ENCODE measurements at places on chromosomes 13 and 19.
A peak's percentile ranks its signal among the peaks of the same experiment; 100 is the strongest.

GRCh38 chr19:37953171-37953917 lies 46.3 kb downstream of the SIPA1L3 start:
- DNase-seq = no peak
- H3K4me1 ChIP-seq = peaks cover 22% of the 10 kb centered on the region

DNA sequence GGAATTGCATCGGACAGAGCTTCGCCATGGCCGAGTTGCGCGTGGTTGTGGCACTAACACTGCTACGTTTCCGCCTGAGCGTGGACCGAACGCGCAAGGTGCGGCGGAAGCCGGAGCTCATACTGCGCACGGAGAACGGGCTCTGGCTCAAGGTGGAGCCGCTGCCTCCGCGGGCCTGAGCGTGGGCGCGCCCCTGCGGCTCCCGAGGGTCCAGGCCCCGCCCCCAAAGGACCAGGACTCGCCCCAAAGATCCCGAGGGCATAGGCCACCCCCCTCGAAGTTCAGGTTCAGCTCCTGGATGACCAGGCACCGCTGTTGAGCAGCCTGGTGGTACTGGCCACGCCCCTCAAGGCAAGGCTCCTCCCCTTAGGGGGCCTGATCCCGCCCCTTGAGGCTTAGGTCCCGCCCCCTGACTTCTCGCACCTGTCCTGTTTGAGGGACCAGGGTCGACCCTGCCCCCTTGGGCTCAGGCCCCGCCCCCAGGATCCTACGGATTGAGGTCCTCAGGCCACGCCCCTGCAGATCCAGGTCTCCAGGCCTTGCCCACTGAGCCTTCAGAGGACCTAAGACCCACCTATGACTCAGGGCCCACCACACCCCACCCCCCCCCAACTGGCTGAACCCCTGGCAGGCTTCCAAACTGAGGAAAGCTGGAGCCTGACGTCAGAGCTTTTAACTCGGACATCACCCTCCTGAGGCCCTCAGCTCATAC lies 43.1 kb downstream of the CYP4F22 start:
- H3K36me3 ChIP-seq = no peaks in the 10 kb centered on the region
- no peak overlapping the region for H3K27ac ChIP-seq
- DNase-seq = no peak
- H3K27me3 ChIP-seq = peaks cover 26% of the 10 kb centered on the region
- H3K4me1 ChIP-seq = peaks cover 4% of the 10 kb centered on the region

GRCh38 chr19:29858621-29859020 lies 46.8 kb downstream of the CCNE1 start:
- H3K27ac ChIP-seq = no peak overlapping the region
- H3K27me3 ChIP-seq = peaks cover 17% of the 10 kb centered on the region
- H3K36me3 ChIP-seq = no peaks in the 10 kb centered on the region
- H3K4me1 ChIP-seq = no peaks in the 10 kb centered on the region

GRCh38 chr19:52536448-52536800 lies 9.0 kb downstream of the ZNF808 start:
- H3K27ac ChIP-seq = peak overlapping the region; percentile 89
- peak overlapping the region; percentile 93 for H3K4me3 ChIP-seq
- H3K4me1 ChIP-seq = peaks cover 8% of the 10 kb centered on the region
- H3K36me3 ChIP-seq = peaks cover 17% of the 10 kb centered on the region

- DNase-seq = no peak
- H3K27ac ChIP-seq = no peak overlapping the region
- H3K27me3 ChIP-seq = peaks cover 6% of the 10 kb centered on the region
Observed at GRCh38 chr13:27183561-27184147, 12.0 kb upstream of the USP12 start.

GRCh38 chr13:34435338-34435737 lies 506.7 kb upstream of the NBEA start:
- H3K4me3 ChIP-seq = no peak overlapping the region
- H3K27ac ChIP-seq = no peak overlapping the region

GRCh38 chr19:45322311-45322710 lies 364 bp downstream of the CKM start:
- H3K27me3 ChIP-seq = peaks cover 19% of the 10 kb centered on the region
- H3K4me1 ChIP-seq = peaks cover 16% of the 10 kb centered on the region
- no peaks in the 10 kb centered on the region for H3K36me3 ChIP-seq
- H3K4me3 ChIP-seq = no peak overlapping the region
- DNase-seq = no peak

DNA sequence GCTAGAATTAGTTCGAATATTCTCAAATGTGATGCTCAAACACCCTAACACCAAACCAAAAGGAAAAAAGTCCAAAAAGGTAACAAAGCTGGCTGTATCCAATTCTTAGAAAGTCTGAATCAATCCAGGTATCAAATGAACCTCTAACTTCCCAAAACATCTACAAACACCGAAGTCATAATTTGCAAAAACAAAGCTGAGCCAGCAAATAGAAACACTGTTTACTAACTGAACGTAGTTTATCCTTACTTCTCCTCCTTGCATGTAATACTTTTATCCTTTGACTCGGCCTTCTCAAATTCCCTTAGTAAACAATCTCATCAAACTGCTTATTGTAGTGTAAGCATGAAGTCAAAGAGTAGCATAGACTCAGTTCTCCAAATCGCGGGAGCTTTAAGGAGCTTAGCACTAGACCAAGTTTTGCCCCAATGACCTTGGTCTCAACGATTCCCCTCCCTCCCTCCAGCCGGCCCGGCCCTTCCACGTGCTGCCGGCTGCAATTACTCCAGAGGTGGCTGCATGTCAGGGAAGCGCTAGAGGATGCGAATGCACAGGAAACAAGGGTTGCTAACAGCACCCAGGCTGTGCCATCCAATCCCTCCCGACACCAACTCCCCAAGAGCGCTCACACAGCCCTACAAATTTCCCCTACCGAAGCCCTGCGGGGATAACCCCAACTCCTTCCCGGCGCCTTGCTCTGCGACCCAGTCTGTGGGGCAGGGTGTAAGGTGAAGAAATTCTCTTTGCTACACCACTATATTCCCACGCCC lies 693 bp downstream of the XPO4 start:
- DNase-seq = no peak
- H3K4me1 ChIP-seq = peaks cover 13% of the 10 kb centered on the region
- H3K27ac ChIP-seq = peak overlapping the region; percentile 92
- H3K36me3 ChIP-seq = peaks cover 3% of the 10 kb centered on the region
- peak overlapping the region; percentile 94 for H3K4me3 ChIP-seq
- H3K27me3 ChIP-seq = no peaks in the 10 kb centered on the region

GRCh38 chr19:33268162-33268991 lies 34.0 kb downstream of the CEBPA start:
- H3K36me3 ChIP-seq = no peaks in the 10 kb centered on the region
- no peak overlapping the region for H3K27ac ChIP-seq
- no peak for DNase-seq
- H3K27me3 ChIP-seq = no peaks in the 10 kb centered on the region
- no peak overlapping the region for H3K4me3 ChIP-seq
- H3K4me1 ChIP-seq = peaks cover 6% of the 10 kb centered on the region

DNA sequence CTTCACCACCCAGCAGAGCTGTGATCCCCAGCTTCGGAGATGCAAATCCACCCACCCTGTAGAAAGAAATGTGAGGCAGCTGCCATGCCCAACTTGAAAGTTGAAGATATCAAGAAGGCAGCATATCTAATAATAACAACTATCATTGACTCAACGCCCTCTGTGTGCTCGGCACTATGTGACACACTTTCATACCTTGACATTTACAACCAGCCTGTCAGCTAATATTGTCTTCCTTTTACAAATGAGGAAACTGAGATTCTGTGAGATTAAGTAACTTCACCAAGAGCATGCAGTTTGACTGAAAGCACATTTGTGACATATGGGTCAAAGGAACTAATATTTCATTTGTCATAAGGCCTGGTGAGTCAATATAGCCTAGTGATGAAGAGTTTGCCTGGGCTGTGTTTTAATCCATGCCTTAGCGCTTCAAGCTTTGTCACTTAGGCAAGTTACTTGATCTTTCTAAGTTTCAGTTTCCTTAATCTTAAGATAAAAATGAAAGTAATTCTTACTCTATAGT lies 137.0 kb downstream of the FLT1 start:
- H3K4me1 ChIP-seq = peaks cover 10% of the 10 kb centered on the region
- H3K27me3 ChIP-seq = no peaks in the 10 kb centered on the region
- no peak overlapping the region for H3K4me3 ChIP-seq
- no peak overlapping the region for H3K27ac ChIP-seq
- no peak for DNase-seq
- H3K36me3 ChIP-seq = no peaks in the 10 kb centered on the region

- H3K27me3 ChIP-seq = peaks cover 41% of the 10 kb centered on the region
- H3K27ac ChIP-seq = no peak overlapping the region
- H3K4me1 ChIP-seq = peaks cover 14% of the 10 kb centered on the region
- H3K36me3 ChIP-seq = no peaks in the 10 kb centered on the region
Observed at GRCh38 chr19:18596752-18597157, 8.2 kb downstream of the REX1BD start.

DNA sequence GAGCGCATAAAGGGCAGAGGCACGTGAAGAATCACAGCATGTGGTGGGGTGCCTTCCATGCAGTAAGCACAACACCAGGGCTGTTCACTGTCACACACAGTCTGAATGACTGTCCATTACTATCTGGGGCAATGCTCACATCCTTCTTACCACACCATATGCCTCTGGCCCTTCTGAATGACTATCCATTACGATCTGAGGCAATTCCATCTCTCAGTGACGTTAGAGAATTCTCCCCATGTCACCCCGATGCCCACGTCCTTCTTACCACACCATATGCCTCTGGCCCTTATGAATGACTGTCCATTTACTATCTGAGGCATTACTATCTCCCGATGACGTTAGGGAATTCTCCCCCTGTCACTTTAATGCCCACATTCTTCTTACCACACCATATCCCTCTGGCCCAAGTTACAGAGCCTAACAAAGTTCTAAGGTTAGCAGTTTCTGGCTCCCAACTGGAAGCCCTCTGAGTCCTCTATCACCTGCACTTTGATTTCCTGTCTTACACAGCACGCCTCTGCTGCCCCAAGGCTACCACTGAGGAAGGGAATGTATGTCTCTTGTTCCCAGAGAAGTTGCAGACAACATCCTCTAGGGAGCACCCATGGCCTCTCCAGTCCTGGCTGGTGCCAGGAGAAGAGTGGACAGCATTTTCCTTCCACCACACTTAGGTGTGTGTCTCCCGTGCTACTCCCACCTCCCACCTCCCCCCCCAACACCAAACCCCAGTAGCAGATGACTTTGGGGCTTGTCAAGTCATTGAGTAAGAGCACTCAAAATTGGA lies 154.8 kb downstream of the COG6 start:
- H3K4me1 ChIP-seq = no peaks in the 10 kb centered on the region
- no peak for DNase-seq
- H3K4me3 ChIP-seq = no peak overlapping the region
- peaks cover 6% of the 10 kb centered on the region for H3K27me3 ChIP-seq
- no peak overlapping the region for H3K27ac ChIP-seq

DNA sequence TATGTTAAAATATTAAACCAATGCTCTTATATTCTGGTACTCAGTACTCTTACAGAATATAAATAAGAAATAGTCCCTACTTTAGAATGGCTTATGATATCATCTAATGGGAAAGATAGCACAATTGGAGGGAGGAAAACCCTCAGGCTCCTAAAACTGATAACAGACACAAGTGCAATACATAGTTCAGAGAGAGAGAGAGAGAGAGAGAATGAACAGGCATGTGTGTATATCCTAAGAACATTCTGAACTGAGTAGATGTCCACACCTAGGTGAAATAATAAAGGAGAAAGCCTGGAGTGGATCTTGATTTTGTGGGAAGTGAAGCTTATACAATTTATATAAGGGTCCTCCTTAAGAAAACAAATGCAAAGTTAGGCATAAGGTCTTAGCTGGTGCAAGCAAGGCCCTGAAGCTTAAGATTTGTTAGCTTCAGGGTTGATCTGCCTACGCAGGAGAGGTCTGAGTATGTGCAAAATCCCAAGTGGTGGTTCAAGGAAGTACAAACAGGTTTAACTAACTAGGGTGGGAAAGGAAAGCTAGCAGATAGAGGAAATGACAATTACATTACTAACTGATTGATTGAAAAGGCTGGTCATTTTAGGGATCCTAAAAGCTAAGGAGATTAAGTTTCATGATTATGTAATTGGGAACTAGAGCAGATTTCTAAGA lies 53.3 kb downstream of the SOX21 start:
- H3K4me1 ChIP-seq = peaks cover 27% of the 10 kb centered on the region
- peaks cover 41% of the 10 kb centered on the region for H3K27me3 ChIP-seq
- no peak overlapping the region for H3K27ac ChIP-seq
- no peaks in the 10 kb centered on the region for H3K36me3 ChIP-seq
- no peak overlapping the region for H3K4me3 ChIP-seq

GRCh38 chr13:31670831-31671617 lies 68.3 kb upstream of the RXFP2 start:
- no peaks in the 10 kb centered on the region for H3K4me1 ChIP-seq
- H3K36me3 ChIP-seq = peaks cover 4% of the 10 kb centered on the region

GRCh38 chr19:5106191-5106726 lies 137.3 kb downstream of the KDM4B start:
- peak overlapping the region; percentile 40 for H3K27ac ChIP-seq
- H3K4me1 ChIP-seq = no peaks in the 10 kb centered on the region
- H3K27me3 ChIP-seq = no peaks in the 10 kb centered on the region

DNA sequence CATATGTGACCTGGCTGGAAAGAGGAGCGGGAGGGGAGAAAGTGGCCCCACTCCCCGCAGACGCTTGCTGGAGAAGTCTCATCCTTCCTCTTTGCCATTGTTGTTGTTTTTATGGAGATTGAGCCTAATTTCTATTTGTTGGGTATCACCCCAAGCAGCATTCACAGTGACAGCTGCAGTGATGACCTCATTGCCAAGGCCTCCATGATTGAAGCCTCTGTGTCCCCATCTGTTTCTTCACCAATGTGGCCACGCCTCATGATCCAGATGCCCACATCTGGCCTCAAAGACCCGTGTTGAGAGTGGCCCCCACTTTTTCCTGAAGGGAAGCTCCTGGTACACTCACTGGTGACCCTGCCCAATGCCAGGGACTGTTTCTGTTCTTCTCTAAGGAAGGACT lies 154.2 kb downstream of the SLC7A1 start:
- no peak for DNase-seq
- H3K36me3 ChIP-seq = no peaks in the 10 kb centered on the region
- H3K27ac ChIP-seq = no peak overlapping the region
- peaks cover 4% of the 10 kb centered on the region for H3K4me1 ChIP-seq

GRCh38 chr19:40134866-40135265 lies 44.1 kb upstream of the ZNF780A start:
- no peak overlapping the region for H3K27ac ChIP-seq
- DNase-seq = no peak
- H3K36me3 ChIP-seq = no peaks in the 10 kb centered on the region
- H3K4me3 ChIP-seq = no peak overlapping the region
- H3K27me3 ChIP-seq = peaks cover 64% of the 10 kb centered on the region
- H3K4me1 ChIP-seq = no peaks in the 10 kb centered on the region

DNA sequence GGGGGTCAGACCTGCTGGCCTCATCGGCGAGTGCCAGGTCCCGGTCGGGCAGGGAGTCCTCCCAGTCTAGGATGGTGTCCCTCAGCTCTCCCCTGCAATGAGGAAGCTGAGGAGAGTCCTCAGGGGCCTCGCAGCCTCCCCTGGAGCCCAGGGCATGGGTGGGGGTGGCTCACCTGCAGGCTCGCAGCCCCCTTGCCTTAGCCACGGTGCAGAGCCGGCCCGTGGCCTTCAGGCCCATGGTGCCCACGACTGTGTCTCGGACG lies 6.8 kb downstream of the SIRT6 start:
- H3K4me3 ChIP-seq = no peak overlapping the region
- H3K36me3 ChIP-seq = no peaks in the 10 kb centered on the region
- no peak overlapping the region for H3K27ac ChIP-seq
- no peaks in the 10 kb centered on the region for H3K4me1 ChIP-seq
- no peak for DNase-seq
- peaks cover 14% of the 10 kb centered on the region for H3K27me3 ChIP-seq
